ENCODE measurements at places on chromosomes 4 and X.

GRCh38 chrX:136168929-136169735 lies 21.8 kb downstream of the FHL1 start:
- no peak overlapping the region for H3K4me3 ChIP-seq
- no peak for DNase-seq
- no peaks in the 10 kb centered on the region for H3K36me3 ChIP-seq
- H3K4me1 ChIP-seq, result no peaks in the 10 kb centered on the region

DNA sequence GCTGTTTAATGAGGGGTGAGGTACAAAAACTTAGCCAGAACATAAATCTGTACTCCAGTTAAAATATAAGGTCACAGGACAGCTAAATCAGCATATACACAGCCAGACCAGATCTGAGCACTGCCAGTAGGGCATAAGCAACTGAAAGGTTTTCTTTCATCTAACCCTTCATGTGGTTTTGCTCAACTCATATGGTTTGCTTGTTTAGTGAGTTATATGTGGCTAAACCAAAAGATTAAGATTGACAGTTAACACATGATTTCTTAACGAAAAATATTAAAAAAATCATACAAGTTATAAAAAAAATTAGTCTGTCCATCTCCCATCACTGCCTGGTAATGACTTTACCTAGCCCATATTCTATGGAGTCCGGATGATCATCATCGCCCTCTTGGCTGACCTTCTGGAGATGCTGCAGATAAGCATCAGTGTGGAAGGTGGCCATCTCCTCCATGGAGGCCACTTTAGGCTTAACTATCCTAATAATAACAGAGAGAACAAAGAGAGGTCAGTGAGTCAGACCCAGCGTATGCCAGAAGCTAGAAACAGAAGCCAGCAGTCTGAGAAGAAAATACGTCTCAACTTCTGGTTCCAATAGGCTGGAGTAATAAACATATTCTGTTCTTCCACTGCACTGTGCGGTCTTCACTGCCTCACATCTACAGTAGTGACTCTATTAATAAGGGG lies 4.1 kb downstream of the HDAC8 start:
- no peak overlapping the region for H3K4me3 ChIP-seq
- no peaks in the 10 kb centered on the region for H3K36me3 ChIP-seq
- no peak for DNase-seq
- H3K4me1 ChIP-seq, result no peaks in the 10 kb centered on the region

GRCh38 chr4:86564795-86565194 lies 29.3 kb upstream of the PTPN13 start:
- no peak overlapping the region for H3K4me3 ChIP-seq
- H3K27ac ChIP-seq, result no peak overlapping the region
- no peaks in the 10 kb centered on the region for H3K4me1 ChIP-seq

- no peaks in the 10 kb centered on the region for H3K4me1 ChIP-seq
- no peaks in the 10 kb centered on the region for H3K27me3 ChIP-seq
- no peaks in the 10 kb centered on the region for H3K36me3 ChIP-seq
- H3K27ac ChIP-seq, result peak within 1 kb of the TSS; percentile 39
- H3K4me3 ChIP-seq, result peak within 1 kb of the TSS; percentile 74
- no peak for DNase-seq
Measured at GRCh38 chrX:154436983-154437752, at the start of gene GDI1. Gene GDI1, plus strand, starts transcription at chrX:154437154. Its CDS starts 101 bp downstream, at chrX:154437255.

GRCh38 chrX:18886005-18886343 lies 97.9 kb downstream of the PHKA2 start:
- DNase-seq, result no peak
- peaks cover 28% of the 10 kb centered on the region for H3K4me1 ChIP-seq
- H3K27me3 ChIP-seq, result no peaks in the 10 kb centered on the region
- peak overlapping the region; percentile 47 for H3K4me3 ChIP-seq

- no peak overlapping the region for H3K27ac ChIP-seq
- DNase-seq, result no peak
- no peak overlapping the region for H3K4me3 ChIP-seq
- H3K4me1 ChIP-seq, result no peaks in the 10 kb centered on the region
Measured at GRCh38 chr4:183601381-183601780, 57.6 kb downstream of the RWDD4 start.

DNA sequence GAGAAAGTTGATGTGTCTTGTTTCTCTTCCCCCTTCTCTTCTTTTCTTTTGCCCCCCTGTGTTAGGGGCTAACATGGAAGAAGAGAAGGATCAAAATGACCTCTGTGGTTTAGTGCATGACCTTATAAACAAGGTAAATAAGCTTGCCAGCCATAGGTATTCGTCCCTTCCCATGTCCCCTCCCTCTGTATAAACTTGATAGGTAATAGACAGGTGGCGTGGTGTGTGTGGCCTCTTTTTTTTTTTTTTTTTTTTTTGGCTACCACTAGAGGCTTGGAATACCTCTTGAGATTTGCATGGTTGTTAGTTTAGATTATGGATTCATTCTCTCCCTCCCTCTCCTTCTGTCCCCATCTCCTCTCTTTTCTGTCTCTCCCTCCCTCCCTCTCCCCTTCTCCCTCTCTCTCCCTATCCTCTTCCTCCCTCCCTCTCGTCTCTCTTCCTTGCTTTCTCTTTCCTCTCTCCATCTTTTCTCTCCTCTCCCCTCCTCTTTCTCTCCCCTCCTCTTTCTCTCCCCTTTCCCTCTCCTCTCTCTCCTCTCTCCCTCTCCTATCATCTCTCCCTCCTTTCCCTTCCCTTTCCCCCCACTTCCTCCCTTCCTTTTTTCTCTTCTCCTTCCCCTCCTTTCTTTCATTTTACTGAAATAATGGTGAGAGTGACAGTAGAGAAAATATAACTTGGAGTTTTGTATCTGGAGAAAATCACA lies 134.4 kb downstream of the AFF1 start:
- no peak for DNase-seq
- peaks cover 22% of the 10 kb centered on the region for H3K36me3 ChIP-seq
- no peak overlapping the region for H3K27ac ChIP-seq
- H3K27me3 ChIP-seq, result no peaks in the 10 kb centered on the region

- no peaks in the 10 kb centered on the region for H3K27me3 ChIP-seq
- H3K4me1 ChIP-seq, result no peaks in the 10 kb centered on the region
- no peak overlapping the region for H3K27ac ChIP-seq
- DNase-seq, result no peak
- no peak overlapping the region for H3K4me3 ChIP-seq
Measured at GRCh38 chrX:8027827-8028226, 100.6 kb upstream of the PNPLA4 start.

DNA sequence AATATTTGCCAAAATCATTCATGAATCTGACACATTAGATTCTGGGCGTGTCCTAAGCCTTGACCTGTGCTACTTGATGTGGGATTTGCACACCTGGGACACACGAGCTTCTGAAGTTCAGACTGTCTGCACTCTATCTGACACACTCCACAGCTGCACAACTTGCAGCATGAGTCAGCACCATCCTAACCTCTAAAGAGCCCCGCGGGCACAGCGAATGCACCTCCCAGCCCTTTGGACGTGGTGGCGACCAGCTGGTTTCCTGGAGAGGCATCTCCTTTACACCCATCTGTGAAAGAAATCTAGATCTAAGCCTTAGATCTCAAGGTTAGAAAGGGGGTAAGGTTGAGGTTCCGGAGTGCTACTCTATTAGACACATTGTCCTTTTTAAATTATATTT lies 69.2 kb downstream of the SORBS2 start:
- H3K4me1 ChIP-seq, result peaks cover 17% of the 10 kb centered on the region
- DNase-seq, result no peak
- H3K27me3 ChIP-seq, result no peaks in the 10 kb centered on the region
- H3K4me3 ChIP-seq, result no peak overlapping the region

GRCh38 chr4:126957556-126957955 lies 675.2 kb upstream of the INTU start:
- H3K4me3 ChIP-seq, result no peak overlapping the region
- no peaks in the 10 kb centered on the region for H3K36me3 ChIP-seq
- H3K27me3 ChIP-seq, result no peaks in the 10 kb centered on the region
- H3K4me1 ChIP-seq, result no peaks in the 10 kb centered on the region

- no peak overlapping the region for H3K27ac ChIP-seq
- H3K4me3 ChIP-seq, result no peak overlapping the region
- no peaks in the 10 kb centered on the region for H3K4me1 ChIP-seq
- H3K36me3 ChIP-seq, result no peaks in the 10 kb centered on the region
Measured at GRCh38 chr4:153789741-153790499, 1.0 kb upstream of the SFRP2 start.

GRCh38 chr4:86909546-86910295 lies 17.5 kb upstream of the C4orf36 start:
- no peak for DNase-seq
- H3K27me3 ChIP-seq, result no peaks in the 10 kb centered on the region
- no peak overlapping the region for H3K4me3 ChIP-seq

- no peaks in the 10 kb centered on the region for H3K4me1 ChIP-seq
- H3K27ac ChIP-seq, result no peak overlapping the region
- H3K4me3 ChIP-seq, result no peak overlapping the region
- no peaks in the 10 kb centered on the region for H3K36me3 ChIP-seq
Measured at GRCh38 chr4:181757098-181757497, 486.1 kb upstream of the TENM3 start.

- no peaks in the 10 kb centered on the region for H3K4me1 ChIP-seq
- no peaks in the 10 kb centered on the region for H3K27me3 ChIP-seq
- no peak for DNase-seq
Measured at GRCh38 chr4:111776561-111776960, 368.7 kb upstream of the FAM241A start.

- no peak overlapping the region for H3K27ac ChIP-seq
- peaks cover 40% of the 10 kb centered on the region for H3K36me3 ChIP-seq
- no peak for DNase-seq
- H3K4me3 ChIP-seq, result no peak overlapping the region
- H3K4me1 ChIP-seq, result no peaks in the 10 kb centered on the region
Measured at GRCh38 chrX:20132666-20133065, 9.0 kb downstream of the EIF1AX start.

DNA sequence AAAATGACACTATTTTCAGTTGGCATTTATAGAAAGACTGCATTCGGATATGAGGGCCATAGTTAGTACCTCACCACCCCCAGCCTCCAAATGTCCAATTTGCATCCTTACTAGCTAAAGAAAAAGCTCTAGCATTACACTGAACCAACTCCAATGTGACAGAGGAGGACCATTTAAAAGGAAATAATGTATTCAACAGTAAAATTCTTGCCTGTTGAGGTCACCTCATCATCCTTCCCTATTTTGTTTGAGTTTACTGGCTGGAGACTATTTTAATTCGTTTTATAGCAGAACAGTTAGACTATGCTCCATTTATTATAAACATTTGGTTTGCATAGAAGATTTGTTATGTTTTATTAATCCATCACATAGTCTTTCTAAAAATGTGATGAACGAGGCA lies 88.2 kb upstream of the PPARGC1A start:
- no peak overlapping the region for H3K4me3 ChIP-seq
- H3K27ac ChIP-seq, result no peak overlapping the region
- H3K4me1 ChIP-seq, result no peaks in the 10 kb centered on the region
- no peak for DNase-seq
- H3K36me3 ChIP-seq, result no peaks in the 10 kb centered on the region

DNA sequence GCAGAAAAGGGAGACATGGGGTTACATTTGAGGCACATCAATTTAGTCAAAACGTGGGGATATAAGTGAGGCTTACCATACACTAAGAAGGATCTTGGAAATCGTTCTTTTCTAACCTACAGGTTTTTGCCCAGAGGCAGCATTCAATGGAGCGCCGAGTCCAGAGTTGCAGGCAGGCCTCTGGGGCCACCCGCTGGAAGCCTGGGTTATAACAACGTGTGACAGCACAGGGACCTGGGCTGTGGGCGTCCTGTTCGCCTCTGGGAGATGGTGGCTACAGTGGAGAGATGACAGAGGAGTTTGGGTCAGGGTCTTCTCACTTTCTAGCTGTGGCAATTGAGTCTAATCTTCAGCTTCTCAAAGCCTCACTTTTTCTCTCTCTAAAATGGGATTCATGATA lies 53.9 kb downstream of the ENPP6 start:
- H3K4me3 ChIP-seq, result no peak overlapping the region
- H3K27me3 ChIP-seq, result 0 out of 2 replicates have a peak, but pooled peaks cover 2% of the 10 kb centered on the region
- H3K36me3 ChIP-seq, result no peaks in the 10 kb centered on the region
- DNase-seq, result no peak

- no peak overlapping the region for H3K27ac ChIP-seq
- H3K4me3 ChIP-seq, result no peak overlapping the region
- H3K36me3 ChIP-seq, result no peaks in the 10 kb centered on the region
- H3K27me3 ChIP-seq, result no peaks in the 10 kb centered on the region
- H3K4me1 ChIP-seq, result no peaks in the 10 kb centered on the region
Measured at GRCh38 chr4:74391890-74392475, 27.0 kb downstream of the EREG start.

DNA sequence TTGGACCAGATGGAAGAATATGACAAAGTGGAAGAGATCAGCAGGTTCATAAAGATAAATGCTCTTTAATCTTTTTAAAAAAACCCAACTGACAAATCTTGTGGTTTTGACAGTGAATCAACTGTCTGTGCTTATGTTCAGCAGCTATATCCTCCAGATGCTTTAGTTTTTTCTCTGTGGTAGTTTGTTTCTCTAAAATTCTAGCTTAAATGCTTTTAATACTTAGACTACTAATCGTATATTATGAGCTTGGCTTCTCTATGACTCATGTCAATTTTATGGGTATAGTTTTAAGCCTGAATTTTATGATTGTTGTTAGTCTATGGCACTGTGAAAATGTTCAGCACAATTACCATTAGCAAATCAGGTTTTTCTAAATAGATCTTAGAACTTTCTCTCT lies 12.9 kb downstream of the HHIP start:
- no peaks in the 10 kb centered on the region for H3K36me3 ChIP-seq
- H3K27me3 ChIP-seq, result no peaks in the 10 kb centered on the region
- H3K27ac ChIP-seq, result no peak overlapping the region

DNA sequence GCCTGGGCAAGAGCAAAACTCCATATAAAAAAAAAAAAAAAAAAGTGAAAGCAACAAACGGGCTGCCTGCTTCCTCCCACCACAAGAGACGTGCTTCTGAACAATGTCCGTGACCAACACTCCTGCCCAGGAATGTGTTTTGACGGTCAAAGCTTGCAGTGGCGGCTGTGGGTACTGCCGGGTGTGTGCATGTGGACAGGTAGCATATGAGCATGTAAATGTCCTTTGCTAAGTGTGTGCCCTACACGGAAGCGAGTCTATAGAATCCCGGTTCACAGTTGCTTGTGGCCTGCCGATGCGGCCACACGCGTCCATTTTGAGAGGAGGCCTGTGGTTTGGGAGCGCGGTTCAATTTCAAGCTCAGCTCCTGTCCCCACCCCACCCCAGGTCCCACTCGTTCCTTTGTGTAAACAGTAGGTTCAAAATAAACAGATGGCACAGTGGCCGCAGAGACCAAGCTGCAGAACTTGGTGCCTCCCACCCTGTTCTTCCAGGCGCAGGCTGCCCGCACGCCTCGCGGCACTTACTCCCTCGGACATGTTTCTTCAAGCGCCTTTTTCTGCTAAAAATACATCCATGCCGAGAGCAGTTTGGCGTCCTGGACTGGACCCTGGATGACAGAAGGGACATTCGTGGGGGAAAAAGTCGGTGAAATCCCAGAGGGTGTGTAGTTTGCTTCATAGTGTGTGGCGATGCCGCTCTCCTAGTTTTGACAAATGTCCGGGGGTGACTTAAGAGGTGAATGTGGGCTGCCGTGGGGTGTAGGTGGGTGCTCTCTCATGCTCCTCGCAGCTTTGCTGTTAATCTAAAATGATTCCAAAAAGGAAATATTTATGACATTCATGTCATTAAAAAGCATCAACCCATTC lies 11.5 kb upstream of the NKX1-1 start:
- no peaks in the 10 kb centered on the region for H3K4me1 ChIP-seq
- H3K27me3 ChIP-seq, result no peaks in the 10 kb centered on the region
- H3K4me3 ChIP-seq, result no peak overlapping the region
- no peaks in the 10 kb centered on the region for H3K36me3 ChIP-seq

- DNase-seq, result no peak
- no peaks in the 10 kb centered on the region for H3K36me3 ChIP-seq
- no peaks in the 10 kb centered on the region for H3K27me3 ChIP-seq
- no peaks in the 10 kb centered on the region for H3K4me1 ChIP-seq
- no peak overlapping the region for H3K27ac ChIP-seq
Measured at GRCh38 chrX:2811271-2811670, 17.5 kb upstream of the GYG2 start.

- H3K4me3 ChIP-seq, result no peak overlapping the region
- no peak for DNase-seq
- H3K36me3 ChIP-seq, result no peaks in the 10 kb centered on the region
- H3K27me3 ChIP-seq, result no peaks in the 10 kb centered on the region
- H3K27ac ChIP-seq, result no peak overlapping the region
Measured at GRCh38 chr4:165627128-165627527, 245.9 kb upstream of the TLL1 start.

Data from GM12878 (cell line).